ENCODE measurements at places on chromosomes 3 and 15.

DNA sequence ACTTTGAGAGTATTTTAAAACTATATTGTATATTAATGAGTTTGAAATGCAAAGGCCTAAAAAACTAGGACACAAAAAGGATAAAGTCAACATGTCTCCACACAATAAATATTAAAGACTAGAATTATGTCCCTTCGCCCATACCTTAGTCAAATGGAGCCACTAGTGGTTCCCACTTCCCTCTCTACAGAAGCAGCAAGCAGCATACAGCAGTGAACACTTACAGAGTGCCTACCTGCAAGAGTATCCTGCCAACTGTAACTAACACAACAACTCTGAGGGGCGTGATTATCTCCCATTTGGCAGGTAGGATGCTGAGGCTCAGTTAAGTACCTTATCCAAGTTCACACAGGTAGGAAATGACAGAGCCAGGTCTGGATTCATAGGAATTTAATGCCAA is 17.2 kb downstream of the DYNC1LI1 start:
- DNase-seq: no peak

DNA sequence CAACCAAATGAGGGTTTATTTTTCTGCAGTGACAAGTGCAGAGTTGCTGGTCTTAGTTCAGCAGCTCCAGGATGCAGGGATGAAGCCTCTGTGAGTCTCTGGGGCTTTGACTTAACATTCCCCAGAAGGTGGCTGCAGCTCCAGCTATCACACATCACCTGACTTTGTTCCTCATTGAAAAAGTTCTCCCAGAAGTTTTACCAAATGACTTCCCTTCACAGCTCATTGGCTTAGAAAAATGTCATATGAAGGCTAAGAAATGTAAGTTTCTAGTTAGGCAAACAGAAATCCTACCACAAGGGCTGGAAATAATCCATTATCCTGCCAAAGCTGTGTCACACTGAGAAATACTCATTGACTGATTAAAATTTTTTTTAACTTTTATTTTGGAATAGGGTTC is 184.9 kb downstream of the MINAR1 start:
- DNase-seq: no peak

- peak; percentile 80 for DNase-seq
Measured at GRCh38 chr3:50154840-50155490, at the start of gene SEMA3F. TSS of gene SEMA3F (plus strand) at chr3:50155324. CDS start at chr3:50159623, 4,299 bp downstream.

DNA sequence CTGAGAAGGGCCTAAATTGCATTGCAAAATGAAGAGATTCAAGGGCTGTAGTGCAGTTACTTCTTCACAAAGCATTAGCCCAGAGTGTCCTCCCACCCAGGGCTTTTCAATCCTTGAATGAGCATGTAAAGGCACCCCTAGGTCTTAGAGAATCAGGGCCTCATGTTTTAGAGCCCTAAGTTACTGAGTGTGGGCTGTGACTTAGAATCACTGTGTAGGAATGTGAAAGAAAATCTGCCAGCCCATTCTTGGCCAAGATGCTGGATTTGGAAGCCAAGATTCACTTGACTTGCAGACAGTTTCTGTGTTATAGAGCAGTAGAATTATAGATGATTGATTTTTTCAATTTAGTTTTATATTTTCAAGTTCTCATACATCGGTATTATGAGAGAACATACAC is 153.2 kb downstream of the MYRIP start:
- DNase-seq: no peak

DNA sequence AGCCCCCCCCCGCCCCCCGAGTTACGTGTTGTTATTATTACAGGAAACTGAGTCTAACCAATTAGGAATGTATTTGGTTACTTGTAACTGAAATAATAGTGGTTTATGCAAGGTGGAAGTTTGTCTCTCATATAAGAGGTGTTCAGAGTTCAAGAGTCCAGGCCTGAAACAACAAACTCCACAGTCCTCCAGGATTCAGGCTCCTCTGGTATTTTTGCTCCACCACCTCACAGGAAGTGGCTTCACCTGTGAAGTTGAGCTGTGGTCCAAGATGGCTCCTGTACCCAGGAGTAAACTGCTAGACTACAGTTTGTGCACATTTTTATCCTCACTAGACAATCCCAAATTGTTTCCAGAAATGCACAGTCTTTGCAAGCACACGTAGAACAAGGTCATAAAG is 27.3 kb downstream of the MOBP start:
- no peak for DNase-seq

Data from transverse colon (tissue), 4 donors.